ENCODE measurements at places on chromosomes 16 and 17.

GRCh38 chr17:8015957-8016631 lies 13.7 kb downstream of the GUCY2D start:
- no peak for DNase-seq

GRCh38 chr17:1727258-1727789 lies 2.8 kb downstream of the WDR81 start:
- DNase-seq: no peak

DNA sequence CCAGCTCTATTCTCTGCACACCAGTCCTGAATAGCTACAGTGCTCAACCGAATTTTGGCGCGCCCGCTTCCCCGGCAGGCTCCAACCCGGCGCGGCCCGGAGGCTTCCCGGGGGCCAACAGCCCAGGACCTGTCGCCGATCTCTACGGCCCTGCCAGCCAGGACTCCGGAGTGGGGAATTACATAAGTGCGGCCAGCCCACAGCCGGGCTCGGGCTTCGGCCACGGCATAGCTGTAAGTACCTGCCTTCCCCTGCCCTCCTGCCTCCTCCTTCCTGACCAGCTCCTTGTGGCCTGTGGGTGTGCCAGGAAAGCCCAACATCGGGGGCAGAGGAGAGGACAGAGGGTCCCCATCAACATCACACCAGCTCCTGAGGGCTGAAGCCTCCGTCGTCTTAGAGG lies 70.2 kb downstream of the CCDC182 start:
- no peak for DNase-seq

DNA sequence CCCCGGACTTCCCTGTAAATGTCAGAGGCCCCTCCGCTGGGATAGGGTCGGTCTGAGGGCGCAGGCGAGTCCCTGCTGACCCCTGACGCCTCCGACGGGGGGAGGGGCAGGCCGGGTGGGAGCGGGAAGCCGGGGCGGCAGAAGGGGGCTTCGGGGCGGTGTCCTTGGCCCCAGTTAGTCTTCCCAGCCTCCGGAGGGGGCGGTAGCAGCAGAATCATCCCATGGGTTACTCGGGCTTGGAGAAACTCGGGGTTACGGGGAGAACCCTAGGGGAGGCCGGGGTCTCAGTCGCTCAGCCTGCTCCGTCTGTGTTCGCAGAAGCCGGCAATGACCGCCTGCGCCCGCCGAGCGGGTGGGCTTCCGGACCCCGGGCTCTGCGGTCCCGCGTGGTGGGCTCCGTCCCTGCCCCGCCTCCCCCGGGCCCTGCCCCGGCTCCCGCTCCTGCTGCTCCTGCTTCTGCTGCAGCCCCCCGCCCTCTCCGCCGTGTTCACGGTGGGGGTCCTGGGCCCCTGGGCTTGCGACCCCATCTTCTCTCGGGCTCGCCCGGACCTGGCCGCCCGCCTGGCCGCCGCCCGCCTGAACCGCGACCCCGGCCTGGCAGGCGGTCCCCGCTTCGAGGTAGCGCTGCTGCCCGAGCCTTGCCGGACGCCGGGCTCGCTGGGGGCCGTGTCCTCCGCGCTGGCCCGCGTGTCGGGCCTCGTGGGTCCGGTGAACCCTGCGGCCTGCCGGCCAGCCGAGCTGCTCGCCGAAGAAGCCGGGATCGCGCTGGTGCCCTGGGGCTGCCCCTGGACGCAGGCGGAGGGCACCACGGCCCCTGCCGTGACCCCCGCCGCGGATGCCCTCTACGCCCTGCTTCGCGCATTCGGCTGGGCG lies 542 bp downstream of the GUCY2D start:
- DNase-seq: no peak

DNA sequence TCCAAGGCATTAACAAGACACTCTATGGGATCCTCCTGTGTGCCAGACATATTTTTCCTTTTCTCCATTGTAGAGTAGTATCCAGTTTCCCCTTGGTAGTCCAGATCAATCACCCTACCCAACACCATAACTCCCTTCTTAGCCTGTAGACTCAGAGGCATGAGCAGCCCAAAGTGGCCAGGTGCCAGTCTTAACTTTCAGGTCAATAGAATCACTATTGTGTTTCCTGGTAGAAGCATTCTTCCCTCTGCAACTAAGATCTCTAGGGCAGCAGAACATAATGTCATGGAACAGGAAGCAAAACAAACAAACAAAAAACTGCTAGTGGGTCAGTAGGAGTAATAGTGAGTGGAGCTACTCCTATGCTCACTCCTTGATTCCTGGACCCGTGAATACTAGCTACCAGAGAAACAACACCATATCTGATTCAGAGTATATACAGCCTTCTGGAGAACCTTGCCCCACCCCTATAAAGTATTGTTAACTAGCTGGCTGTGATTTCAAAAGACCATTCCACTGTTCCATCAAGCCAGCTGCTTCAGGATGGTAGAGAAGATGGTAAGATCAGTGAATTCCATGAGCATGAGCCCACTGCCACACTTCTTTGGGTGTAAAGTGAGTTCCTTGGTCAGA lies 11.2 kb upstream of the CLEC19A start:
- DNase-seq: no peak

GRCh38 chr17:73944366-73944765 lies 259.1 kb upstream of the RPL38 start:
- no peak for DNase-seq

DNA sequence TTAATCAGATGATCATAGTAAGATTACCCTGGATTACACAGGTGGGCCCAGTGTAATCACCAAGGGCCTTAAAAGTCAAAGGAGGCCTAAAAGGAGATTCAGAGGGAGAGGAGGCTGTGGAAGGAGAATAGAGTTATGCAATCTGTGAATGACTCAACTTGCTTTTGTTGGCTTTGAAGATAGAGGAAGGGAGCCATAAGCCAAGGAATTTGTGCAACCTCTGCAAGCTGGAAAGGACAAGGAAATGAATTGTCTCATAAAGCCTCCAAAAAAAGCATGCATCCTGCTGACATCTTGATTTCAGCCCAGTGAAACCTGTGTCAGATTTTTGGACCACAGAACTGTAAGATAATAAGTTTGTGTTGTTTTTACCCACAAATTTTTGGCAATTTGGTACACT lies 109.6 kb downstream of the CNTNAP4 start:
- no peak for DNase-seq

DNA sequence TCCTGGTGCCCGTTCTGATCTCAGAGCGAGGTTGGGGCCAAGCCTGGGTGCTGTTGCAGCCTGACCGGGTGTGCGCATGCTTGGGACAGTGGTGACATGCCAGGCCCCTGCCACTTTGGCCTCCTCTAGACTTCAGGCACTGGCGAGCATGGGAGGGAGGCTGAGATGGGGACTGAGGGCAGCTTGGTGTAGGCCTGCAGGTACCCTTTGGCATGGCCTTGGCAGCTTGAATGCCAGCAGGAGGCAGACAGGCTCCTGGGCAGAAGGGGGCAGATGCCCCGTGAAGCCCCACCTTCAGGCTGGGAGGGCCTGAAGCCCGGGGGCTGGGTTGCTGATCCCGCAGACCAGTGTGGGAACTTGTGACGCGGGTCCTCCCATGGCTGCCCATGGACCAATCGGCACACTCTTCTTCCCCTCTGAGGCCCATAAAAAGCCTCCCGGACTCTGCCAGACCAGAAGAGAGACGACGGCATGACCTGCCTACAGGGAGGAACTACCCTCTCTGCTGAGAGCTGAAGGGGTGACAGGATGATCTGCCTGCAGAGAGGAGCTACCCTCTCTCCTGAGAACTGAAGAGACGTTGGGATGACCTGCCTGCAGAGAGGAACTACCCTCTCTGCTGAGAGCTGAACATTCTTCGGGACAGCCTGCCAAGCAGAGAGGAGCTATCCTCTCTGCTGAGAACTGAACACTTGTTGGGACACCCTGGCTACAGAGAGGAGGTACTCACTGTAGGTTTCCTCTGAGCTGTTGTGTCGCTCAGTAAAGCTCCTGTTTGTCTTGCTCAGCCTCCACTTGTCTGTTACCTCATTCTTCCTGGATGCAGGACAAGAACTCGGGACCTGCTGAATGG lies 17.5 kb downstream of the RHOT1 start:
- no peak for DNase-seq

DNA sequence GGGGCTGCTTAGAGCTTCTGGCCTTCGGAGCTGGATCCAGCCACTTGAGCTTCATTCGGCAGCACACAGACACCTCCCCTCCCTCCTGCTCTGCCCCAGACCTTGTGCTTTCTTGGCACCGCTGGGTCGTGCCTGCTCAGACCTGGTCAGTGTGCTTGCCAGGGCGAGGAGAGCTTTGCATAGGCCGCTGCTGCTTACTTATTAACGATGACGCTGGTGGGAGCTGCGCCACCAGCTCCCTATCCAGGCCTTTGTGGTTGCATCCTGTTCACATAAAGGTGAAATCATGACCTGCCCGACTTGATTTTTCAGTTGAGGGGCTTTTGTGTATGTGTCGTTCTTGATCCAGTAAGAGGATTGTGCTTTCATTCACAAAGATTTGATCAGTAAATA lies 101.1 kb downstream of the MSI2 start:
- no peak for DNase-seq

GRCh38 chr17:69503711-69504110 lies 89.2 kb downstream of the MAP2K6 start:
- DNase-seq: no peak

DNA sequence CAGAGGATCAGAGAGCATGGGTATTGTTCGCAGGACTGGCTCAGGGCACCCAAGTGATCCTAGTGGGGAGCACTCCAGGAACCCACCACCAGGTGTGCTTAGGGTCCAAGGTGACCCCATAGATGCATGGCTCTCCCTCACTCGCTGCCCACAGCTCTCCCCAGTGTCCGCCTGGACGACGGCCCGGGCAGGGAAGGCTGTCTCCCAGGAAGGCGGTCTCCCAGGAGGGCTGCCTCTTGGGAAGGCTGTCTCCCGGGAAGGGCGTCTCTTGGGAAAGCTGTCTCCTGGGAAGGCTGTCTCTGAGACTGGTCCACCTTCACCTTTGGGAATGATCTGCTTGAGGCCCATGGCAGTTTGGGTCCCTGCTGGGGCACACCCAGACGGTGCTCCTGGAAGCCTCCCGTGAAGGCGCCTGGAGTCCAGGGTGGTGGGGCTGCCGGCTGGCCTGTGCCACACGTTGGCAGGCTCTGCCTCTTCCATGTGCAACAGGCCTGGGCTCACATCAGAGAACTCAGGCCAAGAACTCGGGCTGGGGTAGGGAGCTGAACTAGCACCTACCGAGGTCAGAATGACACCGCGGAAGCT lies 5.0 kb downstream of the ECI1 start:
- no peak for DNase-seq

DNA sequence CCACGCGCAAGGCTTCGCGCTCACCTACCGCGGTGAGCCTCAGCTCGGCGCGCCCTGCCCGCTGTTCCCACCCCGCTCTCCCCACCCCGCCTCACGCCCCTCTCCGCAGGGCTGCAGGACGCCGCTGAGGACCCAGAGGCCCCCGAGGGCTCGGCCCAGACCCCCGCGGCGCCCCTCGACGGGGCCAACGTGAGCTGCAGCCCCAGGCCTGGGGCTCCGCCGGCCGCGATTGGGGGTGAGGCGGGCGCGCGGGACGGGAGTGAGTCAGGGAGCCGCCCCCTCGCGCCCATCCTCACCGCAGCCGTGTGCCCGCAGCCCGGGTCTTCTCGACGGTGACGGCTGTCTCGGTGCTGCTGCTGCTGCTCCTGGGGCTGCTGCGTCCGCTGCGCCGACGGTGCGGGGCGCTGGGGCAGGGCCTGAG lies 1.9 kb upstream of the PAQR4 start:
- DNase-seq: no peak

GRCh38 chr17:65254166-65254565 lies 117.0 kb downstream of the RGS9 start:
- no peak for DNase-seq

- DNase-seq: no peak
Observed at GRCh38 chr17:44132275-44132821, 8.9 kb upstream of the HDAC5 start.

- no peak for DNase-seq
Observed at GRCh38 chr17:74670329-74670728, 42.4 kb downstream of the CD300LF start.

- no peak for DNase-seq
Observed at GRCh38 chr16:65754820-65755691, 611.4 kb upstream of the CDH5 start.

DNA sequence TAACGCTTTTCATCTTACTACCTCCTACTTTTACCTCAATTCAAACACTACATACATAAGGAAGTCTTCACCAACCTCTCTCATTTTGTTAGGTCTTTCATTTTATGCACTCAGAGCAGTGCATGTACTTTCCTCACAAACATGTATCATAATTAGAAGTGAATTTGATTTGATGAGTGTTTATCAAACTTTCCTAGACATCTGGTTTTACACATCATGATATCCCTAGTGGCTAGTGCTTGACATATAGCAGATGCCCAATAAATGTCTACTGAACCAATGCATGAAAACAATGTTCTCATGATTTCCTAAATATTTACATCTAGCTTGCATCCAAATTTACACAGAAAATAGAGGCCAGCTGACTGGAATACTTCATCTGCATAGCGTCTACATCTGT lies 323.4 kb upstream of the KIF2B start:
- DNase-seq: no peak

Data from brain pericyte (primary cell).